ENCODE measurements at places on chromosomes 3 and 15. TPM values are rescaled to one million over a fixed set of nuclear protein-coding genes. Genes with fewer than 3 reads are reported as not detected.
A peak's percentile ranks its signal among the peaks of the same experiment; 100 is the strongest.

- DNase-seq = peak; percentile 68
Observed at GRCh38 chr3:185733980-185734724, 90.7 kb downstream of the IGF2BP2 start.

Gene HHLA2
- 21.3 TPM for polyA plus RNA-seq

DNA sequence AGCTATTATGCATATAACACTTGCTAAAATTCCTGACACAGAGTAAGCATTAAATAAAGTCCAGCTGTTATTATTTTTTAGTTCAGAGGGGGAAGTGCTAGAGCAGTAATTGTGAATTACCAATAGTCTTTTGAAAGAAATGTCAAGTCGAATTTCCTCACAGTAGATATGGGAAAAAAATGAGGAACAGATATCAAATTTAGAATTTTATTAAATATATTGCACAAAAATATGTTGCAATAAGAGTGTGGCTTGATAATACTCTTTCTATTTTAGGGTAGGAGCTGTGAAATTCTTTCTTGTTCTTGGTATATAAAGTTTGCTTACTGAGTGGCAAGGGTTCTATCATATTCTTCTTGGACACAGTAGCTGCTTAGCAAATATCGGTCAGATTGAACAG is 181.3 kb downstream of the NFKBIZ start:
- DNase-seq = no peak

DNA sequence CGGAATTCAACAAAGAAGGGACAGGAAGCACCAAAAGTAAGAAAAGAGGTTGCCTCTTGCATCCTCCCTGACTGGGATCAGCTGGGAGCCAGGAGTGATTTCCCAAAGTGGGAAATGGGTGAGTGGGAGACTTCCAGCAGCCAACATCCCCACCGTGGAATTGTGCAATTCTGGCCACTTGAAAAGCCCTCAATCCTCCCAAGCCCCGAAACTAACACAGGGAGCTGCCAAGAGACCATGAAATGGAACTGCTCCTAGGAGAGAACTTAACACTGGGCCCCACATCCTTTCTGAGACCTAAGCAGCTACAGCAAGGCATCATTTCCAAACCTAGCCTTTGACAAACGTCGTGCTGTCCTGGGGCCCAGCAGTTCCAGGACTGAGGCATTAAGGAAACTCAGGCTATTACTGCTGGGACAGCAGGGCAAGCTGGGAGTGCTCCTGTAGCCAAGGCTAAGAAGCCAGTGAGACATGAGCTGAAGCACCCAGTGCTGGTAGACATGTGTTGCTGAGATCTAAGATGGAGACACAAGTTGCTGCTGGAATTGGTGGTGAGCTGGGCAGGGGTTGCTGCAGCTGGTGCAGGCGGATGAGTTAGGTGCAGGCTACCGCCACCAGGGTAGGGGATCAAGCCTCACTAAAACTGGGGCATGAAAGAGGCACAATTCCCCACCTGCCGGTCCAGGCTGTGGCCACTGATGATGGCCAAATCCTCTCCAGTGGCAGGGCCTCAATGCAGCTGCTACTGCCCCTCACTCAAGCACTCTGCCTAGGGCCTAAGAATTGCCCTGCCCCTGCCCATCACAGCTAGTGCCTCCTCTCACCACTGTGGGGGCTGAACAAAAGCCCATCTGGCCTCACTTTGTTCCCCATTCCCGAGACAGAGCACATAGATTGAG is 43.9 kb downstream of the ALDH1A2 start:
- DNase-seq = no peak

- DNase-seq = no peak
Observed at GRCh38 chr3:144112437-144112836, 140.8 kb downstream of the DIPK2A start.

GRCh38 chr15:25838871-25839195 is 24.3 kb downstream of the ATP10A start:
- no peak for DNase-seq

- DNase-seq = no peak
Observed at GRCh38 chr3:113314923-113315322, 103.6 kb downstream of the BOC start.

Gene ROPN1
- 0.25 TPM for polyA plus RNA-seq

DNA sequence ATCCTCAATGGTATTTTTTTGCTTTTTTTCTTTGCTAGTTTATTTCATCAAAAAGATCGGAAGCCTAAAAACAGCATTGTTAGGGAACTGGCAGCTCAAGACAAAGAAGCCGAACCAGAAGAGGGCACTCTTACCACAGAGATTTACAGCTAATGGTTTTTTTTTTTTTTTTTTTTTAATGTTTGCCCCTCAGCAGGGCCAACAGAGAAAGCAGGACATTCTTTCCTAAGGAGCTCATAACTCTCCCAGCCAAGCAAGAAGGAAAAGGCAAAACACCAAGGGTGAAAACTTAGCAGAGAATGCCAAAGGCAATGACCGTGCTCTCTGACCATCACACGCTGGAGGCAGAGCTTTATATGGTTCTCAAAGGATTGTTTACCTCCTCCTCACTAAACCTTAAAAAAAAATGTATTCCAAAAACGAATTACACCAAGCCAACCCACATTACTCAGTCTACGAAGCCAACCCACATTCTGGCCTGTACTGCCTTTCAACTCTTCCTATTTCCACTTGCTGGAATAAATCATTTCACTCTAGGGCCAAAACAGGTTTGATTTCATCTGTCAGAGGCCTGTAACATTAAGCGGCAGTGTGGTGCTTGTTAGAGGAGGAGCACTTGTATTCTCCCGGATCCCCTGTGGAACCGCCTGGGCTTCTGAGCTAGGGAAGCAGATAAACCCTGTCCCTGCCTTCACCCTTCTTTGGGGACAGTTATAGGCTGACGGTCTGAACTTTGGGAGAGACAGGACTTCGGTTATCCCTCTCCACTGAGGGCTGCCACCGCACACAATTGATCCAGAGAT is 35.6 kb upstream of the GYG1 start:
- peak; percentile 70 for DNase-seq

DNA sequence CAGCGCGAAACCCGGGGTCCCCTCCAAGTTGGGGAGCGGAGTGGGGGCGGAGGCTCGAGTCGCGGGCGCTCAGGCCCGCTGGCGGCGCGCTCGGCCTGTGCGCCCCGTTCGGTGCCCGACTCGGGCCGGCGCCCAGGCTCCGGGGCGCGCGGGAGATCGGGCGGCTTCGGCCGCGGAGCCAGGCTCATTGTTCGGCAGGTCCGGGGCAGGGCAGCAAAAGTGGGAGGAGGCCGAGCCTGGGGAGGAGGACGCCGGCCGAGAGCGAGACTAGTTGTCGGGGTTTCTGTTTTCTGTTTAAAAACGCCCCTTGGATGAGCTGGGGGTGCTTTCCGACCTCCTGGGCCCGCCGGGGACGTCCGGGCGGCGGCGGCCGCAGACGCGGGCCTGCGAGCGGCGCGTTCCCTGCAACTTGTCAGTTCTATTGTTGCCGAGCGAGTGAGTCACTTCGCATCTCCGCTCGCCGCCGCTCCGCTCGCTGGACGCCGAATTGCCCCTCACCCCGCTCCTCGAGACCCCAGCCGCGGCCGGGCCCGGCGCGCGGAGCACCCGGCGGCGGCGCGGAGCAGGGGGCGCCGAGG is 676 bp downstream of the TCF12 start:
- DNase-seq = peak; percentile 33

Gene CACNA2D2
- polyA plus RNA-seq = 14.6 TPM

GRCh38 chr15:78567531-78567930 is 2.2 kb downstream of the CHRNA5 start:
- no peak for DNase-seq

Gene CRYBG3
- polyA plus RNA-seq = 27.3 TPM

- DNase-seq = no peak
Observed at GRCh38 chr15:74653426-74654102, 37.9 kb downstream of the CLK3 start.

Gene POU1F1
- 0.12 TPM for polyA plus RNA-seq

DNA sequence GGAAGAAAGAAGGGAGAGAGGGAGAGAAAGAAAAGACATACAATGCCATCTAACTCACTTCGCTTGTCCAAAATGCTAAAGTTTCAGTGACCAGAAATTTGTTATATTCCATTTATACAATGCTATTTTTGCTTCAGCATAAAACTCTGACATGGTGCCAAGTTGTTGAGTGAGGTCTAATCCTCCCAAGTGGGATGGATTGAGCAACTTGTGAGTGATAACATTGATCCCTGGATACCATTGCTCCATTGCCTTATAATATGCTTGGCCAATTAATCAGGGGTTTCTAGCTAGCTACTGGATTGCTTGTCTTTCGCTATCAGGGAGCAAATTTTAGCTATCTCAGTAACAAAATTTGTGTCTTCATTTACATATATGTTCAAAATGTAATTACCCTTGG is 615.6 kb upstream of the DPPA4 start:
- DNase-seq = no peak

- no peak for DNase-seq
Observed at GRCh38 chr3:194103505-194103904, 32.4 kb upstream of the HES1 start.

Gene PRKCD
- 20.3 TPM for polyA plus RNA-seq

DNA sequence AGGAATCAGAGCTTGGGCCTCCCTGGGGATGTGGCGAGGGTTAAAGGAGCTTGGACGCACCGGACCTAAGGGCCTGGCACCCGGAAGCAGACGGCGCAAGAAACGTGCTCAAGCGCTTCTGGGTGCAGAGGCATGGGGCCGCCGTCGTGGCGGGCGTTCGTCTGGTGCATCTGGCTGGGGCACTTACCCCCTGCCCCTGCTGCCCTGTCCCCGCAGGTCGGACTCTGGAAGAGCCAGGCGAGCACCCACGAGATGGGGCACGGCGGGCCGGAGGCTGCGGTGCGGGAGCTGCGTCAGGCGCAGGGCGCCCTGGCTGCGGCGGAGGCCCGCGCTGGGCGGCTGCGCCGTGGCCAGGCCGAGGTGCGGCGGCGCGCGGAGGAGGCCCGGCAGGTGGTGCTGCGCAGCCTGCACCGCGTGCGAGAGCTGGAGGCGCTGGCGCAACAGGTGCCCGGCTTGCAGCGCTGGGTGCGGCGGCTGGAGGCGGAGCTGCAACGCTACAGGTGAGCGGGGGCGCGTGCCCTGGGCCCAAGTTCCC is 2.5 kb downstream of the EFCC1 start:
- DNase-seq = no peak
